ENCODE measurements at places on chromosomes 1 and 21.

DNA sequence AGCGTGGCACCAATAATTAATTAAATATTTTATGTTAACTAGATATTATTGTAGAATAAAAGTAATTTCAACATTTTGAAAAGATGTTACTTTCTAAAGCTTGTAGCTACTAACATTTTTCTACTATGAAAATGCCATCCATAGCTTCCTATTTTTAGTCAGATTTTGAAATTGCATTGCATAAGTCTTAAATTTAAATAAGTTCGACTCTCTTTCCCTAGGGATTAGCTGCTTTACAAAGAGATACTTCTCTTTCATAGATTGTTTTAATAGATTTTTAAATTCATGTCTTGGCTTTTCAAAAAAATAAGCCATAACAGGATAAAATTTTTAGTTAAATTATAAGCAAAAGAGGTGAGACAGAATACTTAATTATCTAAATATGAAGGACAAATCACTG, 1279.6 kb downstream of the KCNT2 start:
- no peak for DNase-seq

DNA sequence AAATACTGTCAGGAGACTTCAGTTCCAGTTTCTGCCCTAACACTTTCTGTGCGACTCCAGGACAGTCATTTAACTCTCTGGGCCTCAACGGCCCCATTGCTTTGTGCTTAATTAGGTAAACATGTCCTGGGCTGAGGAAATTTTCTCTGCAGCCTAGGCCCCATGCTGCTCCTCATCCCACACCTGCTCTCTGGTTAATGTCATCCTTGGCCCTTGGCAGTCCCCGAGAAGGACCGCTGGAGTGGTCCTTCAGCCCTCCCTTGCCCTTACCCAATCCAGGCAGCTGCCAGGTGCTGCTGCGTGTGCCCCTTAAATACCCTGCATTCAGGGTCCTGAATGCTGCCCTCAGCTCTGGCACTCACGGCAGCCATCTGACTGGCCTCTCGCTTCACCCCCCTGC, 18.7 kb downstream of the UBL4B start:
- no peak for DNase-seq

- DNase-seq: no peak
Measured at GRCh38 chr21:31337996-31338907, 5.8 kb downstream of the TIAM1 start.

- DNase-seq: no peak
Measured at GRCh38 chr1:169802888-169803287, 8.2 kb upstream of the METTL18 start.

DNA sequence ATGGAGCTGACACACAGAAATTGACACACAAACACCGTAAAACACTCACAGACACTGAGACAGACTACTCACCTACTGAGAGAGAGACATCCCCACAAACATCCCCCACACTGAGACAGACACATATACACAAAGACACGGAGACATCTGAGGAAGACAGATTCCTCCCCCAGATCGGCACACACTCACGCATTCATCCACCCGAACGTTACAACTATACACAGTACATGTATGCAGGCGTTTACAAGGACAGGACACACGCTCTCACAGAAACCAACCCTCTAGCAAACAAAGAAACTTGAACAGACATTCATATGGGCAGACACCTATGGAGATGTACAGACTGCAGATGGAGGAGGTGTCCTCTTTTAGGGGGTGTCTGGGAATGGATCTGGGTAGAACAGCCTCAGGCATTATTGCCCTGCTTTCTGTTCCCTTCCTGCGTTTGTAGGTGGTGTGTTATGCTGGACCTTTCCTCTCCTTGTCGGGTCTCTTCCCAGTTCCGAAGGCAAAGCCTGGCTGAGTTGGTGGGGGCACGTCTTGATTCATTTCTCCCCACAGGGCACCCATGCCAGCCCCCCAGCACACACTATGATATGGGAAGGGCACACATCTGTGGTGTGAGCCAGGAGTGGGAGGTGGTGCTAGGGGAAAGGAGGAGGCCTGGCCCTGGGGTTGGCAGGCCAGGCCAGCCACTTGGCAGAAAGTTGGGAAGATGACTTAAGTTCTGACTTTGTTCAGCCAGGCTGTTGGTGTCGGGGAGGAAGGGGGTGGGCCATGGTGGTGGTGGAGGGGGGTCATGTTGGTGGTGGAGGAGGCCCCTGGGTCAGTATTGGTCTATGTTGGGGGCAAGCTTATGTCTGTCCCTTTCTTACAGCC, 1.5 kb downstream of the KIRREL1 start:
- no peak for DNase-seq

GRCh38 chr21:45427331-45428271, 22.6 kb downstream of the COL18A1 start:
- DNase-seq: no peak

- DNase-seq: no peak
Measured at GRCh38 chr1:204451352-204452124, 39.9 kb upstream of the PPP1R15B start.

DNA sequence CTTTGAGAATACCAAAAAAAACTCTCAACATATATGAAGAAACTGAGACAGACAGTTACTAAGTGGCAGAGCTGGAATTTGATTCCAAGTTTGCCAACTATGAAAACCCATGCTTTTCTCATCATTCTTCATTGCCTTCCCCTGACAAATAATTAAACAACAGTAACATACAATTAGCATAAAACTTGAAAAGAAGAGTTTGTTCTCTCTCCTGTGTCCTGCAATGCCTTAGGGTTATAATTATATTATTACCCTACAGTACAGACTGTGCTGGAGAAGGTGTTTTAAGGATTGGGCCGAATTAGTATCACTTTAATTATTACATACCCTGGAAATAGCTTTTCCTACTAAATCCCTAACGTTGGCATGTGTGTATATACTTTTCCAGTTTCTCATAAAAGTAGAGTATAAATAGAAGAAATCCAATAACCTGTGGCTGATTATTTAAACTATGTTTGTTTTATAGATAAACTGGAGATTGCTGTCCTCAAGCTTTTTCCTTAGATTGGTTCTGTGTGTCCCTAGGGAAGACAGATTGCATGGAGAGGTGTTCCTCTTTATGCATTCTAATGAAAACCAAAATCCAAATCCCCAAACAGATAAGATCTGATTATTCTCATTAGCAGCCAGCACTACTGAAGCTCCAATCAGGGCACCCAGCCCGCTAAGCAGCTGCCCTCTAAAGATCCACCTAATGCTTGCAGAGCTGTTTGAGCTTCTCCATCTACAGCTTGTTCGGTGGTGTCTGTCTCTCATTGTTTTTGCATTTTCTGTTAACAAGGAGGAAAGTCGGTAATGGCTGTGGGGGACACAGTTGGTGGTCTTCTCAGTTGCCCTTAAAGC, 156.3 kb downstream of the TM2D1 start:
- no peak for DNase-seq

- no peak for DNase-seq
Measured at GRCh38 chr1:6958407-6959030, 173.3 kb downstream of the CAMTA1 start.

DNA sequence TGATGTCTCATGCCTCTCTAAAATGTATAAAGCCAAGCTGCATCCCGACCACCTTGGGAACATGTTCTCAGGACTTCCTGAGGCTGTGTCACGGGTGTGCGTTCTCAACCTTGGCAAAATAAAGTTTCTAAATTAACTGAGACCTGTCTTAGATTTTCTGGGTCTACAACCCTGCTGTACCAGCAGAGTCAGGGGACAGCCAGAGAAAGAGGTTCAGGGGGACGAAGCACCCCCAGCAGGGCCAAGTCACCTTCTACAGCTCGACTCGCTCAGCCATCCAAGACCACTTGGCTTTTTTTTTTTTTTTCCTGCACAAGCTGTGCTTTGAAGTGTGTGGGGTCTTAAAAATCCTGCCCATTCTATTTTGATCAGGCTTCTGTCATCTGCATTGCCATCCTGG, 28.5 kb upstream of the PDE9A start:
- no peak for DNase-seq

GRCh38 chr1:58845942-58846341, 62.1 kb upstream of the JUN start:
- no peak for DNase-seq

DNA sequence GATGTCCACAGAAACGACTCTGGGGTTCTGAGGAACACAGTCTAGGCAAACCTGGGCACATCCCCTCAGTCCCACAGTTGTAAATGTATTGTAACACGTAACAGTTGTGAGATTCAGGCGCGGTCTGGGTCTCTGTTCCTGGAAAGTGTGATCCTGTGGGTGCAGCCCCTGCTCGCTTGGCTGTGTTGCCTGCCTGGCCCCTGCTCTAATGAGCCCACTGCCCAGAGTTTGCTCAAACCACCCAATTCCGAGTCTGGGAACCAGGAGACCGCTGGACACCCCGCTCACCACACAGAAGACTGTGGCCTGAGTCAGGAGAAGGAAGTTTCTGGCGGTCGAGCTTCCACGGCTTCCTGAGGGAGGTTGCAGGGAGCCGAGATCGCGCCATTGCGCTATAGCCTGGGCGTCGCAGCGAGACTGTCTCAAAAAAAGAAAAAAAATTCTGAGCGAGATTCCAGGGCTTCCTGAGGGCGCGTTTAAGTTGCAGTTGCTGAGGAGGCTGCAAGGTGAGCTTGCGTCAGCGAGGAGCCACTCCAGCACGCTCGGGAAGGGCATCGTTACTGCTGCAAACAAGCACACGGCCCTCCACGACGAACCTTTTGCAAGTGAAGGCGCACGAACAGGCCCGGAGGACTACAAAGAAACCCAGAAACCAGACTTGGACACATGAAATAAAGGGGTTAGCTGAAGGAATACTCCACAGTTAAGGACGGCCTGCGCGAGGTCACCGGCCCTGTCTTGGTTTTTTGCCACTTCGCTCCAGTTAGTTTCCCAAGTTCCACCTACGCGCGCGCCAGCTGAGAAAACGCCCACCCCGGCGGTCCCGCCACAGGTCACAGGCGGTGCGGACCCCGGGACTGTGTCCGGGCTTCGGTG, 1.1 kb downstream of the C21orf58 start:
- DNase-seq: peak; percentile 46

DNA sequence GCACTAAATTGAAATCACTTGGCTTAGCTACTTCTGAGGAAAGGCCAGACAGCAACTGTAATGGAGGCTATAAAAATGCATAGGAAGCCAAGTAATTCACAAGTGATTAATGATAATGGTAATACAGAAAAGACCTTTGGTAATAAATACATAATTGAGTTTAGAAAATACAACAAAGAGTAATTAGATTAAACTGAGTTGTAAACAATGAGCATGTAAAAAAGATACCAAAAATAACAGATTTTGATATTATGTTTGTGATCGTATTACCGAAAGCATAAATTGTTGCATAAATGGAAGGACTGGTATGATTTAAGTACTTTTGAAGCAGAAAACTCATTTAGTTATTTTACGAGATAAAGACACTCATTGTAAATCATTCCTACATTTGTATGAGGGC, 556.7 kb upstream of the TMPRSS15 start:
- DNase-seq: no peak

GRCh38 chr1:53572065-53572814, 113.0 kb downstream of the DMRTB1 start:
- DNase-seq: no peak

GRCh38 chr1:179305450-179305849, 11.9 kb downstream of the SOAT1 start:
- no peak for DNase-seq

DNA sequence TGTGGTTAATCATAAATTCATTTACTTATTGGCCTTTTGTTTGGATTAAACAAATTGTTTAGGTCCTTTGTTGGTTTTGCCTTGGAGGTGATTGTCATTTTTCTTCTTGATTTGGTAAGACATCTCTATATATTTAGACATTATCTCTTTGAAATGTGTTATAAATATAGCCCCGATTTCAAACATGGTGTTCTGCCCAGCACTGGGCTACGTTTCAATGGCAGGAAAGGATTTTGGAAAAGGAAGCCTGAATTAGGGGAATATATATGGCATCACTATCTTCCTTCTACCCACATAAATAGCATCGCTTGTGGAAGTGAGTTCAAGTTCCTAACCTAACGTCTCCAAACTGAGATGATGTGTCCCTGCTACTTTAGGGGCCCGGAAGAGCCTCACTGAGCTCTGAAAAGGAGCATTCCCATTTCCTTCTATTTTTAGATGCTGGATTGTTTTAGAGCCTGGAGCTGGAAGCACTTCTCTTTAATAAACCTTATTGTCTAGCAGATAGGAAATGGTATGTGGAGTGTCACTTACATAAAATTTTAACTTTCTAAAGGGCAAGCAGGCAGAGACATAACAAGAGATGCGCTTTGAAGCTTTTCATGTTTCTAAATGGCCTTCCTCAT, 39.4 kb downstream of the PGBD5 start:
- no peak for DNase-seq

DNA sequence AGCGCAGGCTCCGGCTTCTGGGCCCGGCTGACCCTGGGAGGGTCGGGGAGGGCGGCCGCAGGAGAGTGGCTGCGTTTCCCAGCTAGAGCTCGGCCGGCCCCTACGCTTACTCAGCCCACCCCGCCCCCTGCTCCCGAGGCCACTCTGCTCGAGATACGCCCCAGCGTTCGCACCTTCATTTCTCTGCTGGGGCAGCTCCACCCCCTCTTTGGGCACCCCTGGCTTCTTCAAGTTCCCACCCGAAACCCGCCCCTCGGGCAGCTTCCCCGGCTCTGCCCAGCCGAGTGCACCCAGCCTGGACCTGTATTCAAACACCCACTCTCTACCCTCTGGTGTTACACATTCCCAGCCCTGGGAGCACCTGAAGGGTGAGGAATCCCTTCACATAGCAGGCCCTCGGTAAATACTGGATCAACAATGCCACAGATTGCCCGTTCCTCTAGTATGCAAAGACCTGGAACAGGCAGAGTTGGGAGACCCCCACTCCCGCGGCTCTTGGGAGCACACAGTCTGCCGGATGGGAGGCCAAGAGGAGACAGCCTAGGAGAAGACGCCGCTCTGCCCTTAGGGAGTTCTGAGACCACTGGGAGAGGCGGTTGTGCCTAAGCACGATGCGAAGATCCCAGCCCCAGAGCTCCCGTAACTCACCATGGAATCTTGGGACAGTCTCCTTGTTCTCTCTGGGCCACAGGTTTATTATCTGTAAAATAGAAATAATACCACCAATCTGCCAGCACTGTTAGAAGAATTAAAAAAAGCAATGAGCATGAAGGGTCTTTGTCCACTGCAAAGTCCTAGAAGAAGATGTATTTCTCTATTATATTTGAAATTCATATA, 566 bp upstream of the PAQR7 start:
- DNase-seq: peak; percentile 60

DNA sequence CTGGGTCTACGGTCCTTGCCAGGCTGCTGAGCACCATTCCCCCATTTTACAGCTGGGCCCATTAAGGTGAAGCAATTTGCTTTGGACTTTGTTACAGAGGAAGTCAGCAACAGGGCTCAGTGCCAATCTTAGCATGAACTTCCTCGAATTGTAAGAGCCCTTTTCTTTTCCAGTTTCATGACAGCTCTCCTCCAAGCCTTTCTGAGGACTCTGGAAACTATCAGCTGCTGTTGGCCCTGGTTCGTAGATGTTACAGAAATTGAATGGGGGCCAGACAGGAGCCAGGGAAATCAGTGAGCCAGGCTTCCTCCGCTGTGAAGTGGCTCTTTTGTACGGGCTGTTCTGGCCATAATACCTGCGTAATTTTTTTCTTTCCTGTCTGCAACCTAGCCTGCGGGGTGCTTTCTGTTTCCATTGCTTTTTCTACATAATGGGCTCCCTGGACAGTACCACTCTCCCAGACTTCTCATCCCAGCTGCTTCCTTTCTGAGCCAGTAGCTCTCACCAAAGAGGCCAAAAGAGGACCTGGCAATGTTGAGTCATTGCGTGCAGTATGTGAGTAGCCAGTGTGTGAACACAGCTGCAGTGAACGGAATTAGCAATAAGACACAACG, 386.3 kb downstream of the DISC1 start:
- no peak for DNase-seq

- no peak for DNase-seq
Measured at GRCh38 chr1:22166439-22166838, 23.5 kb upstream of the WNT4 start.

- DNase-seq: no peak
Measured at GRCh38 chr1:185279571-185279970, 37.5 kb downstream of the IVNS1ABP start.

Measured in stimulated activated naive CD8-positive, alpha-beta T cell treated with anti-CD3 and anti-CD28 coated beads, Interleukin-15, Interleukin-2, amounts not matched to agents 100 U/mL and 50 U/mL, for 24 hours (primary cell).